ENCODE measurements at places on chromosomes 1 and 21. TPM values are rescaled to one million over a fixed set of nuclear protein-coding genes. Genes with fewer than 3 reads are reported as not detected.

DNA sequence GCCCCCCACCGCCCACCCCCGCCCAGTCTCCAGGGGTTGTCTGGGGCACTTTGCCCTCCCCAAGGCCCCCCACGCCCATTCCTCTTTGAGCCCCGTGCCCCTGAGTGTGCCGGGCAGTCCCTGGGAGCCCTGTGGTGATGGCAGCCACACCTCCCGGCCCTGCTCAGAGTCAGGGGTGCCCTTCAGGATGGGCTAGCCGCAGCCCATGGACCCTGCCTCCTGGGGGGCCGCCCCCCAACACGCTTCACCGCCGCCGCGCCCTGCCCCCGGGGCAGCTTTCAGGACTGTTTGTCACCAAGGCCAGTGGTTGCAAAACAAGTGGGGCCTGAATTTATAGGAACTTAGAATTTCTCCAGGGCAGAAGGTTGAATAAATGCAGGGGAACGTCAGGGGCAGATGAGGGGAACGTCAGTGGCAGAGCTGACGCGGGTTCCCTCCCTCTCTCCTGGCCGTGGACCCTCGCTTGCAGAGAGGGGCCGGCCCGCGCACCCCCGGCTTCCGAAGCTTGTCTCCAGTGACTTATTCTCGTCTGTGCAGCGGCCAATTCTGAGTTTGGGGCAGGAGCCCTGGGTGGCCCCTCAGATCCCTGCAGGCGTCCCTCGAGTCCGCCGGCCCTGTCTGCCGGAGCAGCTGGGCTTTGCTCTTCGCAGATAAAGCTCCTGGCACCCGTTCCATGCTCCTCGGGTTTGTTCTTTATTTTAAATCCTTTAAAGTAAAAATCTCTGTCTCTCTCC is 41.2 kb upstream of the ADARB1 start:
- no peak for DNase-seq

Gene AGT
- polyA plus RNA-seq: not detected

Gene SPRR2D
- not detected for polyA plus RNA-seq

Gene CFHR5
- not detected for polyA plus RNA-seq

Gene ROR1
- 9.4 TPM for polyA plus RNA-seq

DNA sequence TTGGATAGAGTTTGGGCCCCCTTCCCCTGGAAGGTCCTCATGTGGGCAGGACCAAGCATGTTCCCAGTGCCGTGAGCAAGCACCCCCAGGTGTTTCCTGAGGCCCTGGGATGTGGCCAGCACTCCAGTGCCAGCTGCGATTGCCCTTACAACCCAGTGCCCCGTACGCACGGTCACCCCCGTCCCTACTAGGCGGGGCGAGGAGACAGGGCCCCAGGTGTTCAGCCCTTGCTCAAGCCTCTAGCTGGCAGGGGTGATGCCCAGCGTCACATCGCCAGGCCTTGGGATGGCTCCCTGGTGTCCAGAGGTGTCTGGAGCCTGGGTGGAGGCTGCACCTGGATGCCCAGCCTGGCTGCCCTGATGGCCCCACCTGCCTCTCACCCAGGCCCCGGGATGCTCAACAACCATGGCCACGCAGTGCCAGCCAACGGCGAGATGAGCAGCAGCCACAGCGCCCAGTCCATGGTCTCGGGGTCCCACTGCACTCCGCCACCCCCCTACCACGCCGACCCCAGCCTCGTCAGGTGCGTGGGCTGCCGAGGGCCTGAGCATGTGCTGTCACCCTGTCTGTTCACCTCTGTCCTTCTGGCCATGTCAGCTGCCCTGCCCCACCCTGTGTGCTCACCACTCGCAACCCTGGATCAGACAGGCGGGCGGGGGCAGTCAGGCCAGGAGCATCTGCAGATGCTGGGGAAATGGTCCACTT is 21.6 kb upstream of the CCDC27 start:
- no peak for DNase-seq
